Stimulated activated CD4-positive, alpha-beta T cell treated with anti-CD3 and anti-CD28 coated beads, Interleukin-15, amount 100 ng/mL, for 1 hour (primary cell): ENCODE measurements at places on chromosomes 1 and 21.

DNA sequence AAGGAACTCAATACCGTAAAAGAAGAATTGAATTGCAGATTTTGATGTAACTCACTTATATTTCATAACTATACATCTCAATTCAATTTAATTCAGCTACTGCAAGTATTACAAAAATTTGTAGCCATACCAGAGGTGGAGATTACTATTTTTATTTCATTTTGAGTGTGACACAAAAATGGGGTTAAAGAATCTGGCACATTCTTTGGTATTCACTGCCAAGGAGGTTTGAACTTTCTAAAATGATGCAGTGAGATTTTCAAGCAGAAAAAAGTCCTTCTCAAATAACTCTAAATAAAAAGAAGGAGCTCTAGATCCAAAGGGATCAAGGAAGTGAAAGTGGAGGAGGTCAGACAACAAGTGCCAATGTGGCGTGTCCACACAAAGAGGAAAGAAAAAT lies 569.0 kb downstream of the DPYD start:
- DNase-seq: no peak

DNA sequence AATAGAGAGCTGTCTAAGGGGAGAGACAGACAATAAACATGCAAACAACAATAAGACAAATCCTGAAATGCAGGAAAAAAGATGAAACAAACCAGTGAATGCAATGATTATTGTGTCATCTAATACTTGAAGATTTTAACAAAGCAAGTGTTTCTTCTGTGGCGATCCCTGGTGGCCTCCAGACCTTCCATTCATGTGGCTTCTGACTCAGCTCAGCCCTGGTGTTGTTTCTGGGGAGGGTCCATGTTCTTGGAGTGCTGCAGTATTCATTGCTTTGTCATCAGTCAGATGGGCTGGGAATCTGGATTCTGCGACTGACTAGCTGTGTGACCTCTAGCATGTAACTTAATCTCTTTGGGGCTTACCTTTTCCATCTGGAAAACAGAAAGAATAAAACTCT lies 1.5 kb upstream of the C2CD4D start:
- DNase-seq: no peak

GRCh38 chr1:235021815-235022214 lies 106.8 kb downstream of the TOMM20 start:
- no peak for DNase-seq

- DNase-seq: no peak
Measured at GRCh38 chr21:31255896-31256295, 88.2 kb downstream of the TIAM1 start.

GRCh38 chr1:19086176-19086875 lies 123.7 kb downstream of the UBR4 start:
- DNase-seq: no peak

- no peak for DNase-seq
Measured at GRCh38 chr1:79808816-79809475, 802.4 kb upstream of the ADGRL4 start.

- no peak for DNase-seq
Measured at GRCh38 chr1:229280921-229281320, 10.0 kb downstream of the RAB4A start.
